ENCODE measurements at places on chromosomes 3 and 15.

GRCh38 chr3:132513057-132513456 is 84.0 kb upstream of the ACKR4 start:
- DNase-seq = no peak

- no peak for DNase-seq
Observed at GRCh38 chr3:169886671-169887070, 16.9 kb upstream of the LRRC31 start.

GRCh38 chr15:60590935-60591495 is 112.1 kb upstream of the ICE2 start:
- DNase-seq = no peak

DNA sequence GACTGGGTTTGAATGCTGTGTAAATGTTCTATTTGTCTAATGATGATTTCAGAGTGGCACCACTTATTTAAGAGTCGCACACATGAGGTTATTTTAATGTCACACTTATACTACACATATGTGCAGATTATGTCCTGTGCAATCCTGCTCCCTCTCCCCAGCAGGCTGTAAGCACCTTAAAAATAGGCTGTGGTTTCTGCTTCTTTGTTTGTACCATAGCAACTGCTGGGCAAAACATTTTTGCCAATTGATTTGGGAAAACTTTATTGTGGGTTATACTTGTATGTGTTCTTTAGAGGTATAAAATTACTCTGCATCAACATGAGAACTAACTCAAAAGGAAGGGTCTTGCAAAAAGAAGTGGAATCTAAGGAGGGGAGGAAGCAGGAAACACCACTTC is 318.5 kb downstream of the NTRK3 start:
- no peak for DNase-seq

DNA sequence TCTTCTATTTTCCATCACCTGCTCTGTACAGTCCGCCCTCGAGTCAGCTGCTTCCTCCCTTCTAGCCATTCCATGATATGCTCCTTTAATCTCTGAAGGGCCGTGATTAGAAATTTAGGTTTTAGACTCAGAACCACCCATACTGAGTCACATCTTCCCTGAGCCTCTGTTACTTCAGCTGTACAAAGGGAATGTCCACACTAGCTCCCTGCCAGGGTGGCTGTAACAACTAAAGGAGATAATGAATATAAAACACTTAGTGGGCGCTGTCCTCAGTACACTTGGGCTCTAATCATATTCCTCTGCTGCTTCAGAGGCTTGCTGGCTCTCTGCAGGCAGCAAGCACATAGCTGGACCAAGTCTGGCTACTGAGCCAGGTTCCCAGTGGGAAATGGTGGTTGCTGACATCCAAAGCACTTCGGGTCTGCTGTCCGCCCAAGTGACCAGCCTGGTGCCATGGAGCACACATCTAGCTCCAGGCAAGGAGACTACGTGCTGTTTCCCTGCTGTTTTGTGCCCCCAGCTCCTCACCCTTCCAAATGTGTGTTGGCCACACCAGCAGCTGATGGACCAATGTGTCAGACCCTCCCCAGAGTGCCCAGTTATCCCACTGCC is 901 bp upstream of the CHST14 start:
- no peak for DNase-seq

GRCh38 chr3:197495059-197495455 is 60.7 kb downstream of the BDH1 start:
- no peak for DNase-seq

DNA sequence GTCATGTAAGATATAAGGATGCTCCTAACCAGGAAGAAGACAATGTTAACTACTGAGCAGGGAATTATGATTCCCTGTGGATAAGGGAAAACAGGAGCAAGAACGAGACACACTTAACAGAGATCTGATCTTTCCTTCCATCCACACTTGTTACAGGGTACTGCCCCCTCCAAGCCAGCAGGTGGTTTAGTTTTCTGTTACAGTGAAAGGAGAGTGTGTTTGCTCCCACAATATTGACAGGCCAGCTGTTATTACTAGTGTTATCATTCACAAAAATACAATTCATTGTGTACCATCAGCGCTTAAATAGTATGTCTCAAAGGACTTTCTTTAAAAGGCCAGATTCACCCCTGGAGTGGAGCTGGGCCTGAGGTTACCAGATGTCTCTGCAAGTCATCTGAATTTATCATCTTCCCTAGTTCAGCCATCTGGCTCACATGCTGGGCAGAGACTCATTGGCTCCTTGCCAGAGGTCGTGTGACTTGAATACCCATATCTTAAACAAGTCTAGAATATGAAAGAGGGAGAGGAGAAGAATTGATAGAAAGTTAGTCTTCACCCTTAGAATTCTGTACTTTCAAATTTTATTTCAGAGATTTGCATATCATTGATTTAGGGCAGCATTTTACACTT is 16.8 kb upstream of the FMN1 start:
- no peak for DNase-seq

GRCh38 chr3:53618936-53619335 is 124.5 kb downstream of the CACNA1D start:
- DNase-seq = no peak

- DNase-seq = no peak
Observed at GRCh38 chr3:133881492-133881891, 14.2 kb downstream of the RAB6B start.

DNA sequence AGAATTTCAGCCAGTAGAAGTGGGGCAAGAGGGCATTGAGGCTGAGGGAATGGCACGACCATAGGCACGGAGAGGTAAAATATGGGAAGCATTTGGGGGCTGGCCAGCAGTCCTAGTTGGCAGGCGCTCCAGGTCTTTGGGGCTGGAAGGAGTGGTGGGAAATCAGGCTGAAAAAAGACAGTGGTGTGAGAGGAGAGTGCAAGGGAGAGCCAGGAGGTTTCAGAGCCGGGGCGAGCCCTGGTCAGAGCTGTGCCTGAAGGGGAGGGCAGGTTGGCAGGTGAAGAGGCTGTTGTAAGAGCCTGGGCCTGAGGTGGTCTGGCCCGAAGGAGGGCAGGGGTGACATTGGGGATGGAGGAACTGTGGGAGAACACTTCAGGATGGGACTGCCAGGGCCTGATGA is 1.6 kb upstream of the IDH3A start:
- no peak for DNase-seq

DNA sequence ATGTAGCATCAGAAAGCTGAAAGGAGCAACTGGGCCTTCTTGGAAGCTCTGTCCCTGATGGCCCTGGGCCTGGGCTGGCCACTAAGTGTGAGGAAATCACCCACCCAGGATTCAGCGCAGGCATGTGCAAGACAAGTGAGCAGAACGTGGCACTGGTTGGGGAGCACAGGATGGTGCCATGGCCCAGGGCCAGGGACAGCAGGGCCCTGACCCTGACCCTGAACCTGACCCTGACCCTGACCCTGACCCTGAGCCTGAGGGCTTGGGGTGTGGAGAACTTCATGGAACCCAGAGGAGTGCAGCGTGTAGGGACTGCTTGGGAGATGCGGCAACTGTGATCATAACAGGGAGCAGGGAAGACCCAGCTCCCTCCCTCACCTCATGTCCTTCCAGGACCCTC is 5.9 kb upstream of the ALDH1L1 start:
- no peak for DNase-seq

DNA sequence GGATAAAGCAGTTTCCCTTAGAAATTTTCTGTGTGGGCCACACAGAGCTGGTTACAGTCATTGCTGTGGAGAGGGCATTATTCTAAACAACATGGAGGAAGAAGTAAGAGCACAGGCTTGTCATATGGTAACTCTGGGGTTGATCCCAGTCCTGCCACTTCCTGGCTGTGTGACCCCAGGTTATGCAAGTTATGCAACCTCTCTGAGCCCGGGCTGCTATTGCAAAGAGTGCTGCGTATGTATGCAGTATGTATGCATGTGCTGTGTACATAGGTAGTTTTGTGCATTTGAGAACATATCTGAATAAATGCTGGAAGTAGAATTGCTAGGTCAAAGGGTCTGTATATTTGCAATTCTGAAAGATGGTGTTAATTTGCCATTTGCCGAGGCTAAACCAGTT is 9.2 kb downstream of the SPSB4 start:
- DNase-seq = no peak

- DNase-seq = no peak
Observed at GRCh38 chr15:83556068-83556467, 97.9 kb upstream of the ADAMTSL3 start.

- DNase-seq = no peak
Observed at GRCh38 chr15:65920825-65921309, 51.6 kb downstream of the RAB11A start.
